ENCODE measurements at places on chromosomes 1 and 21.
A peak's percentile ranks its signal among the peaks of the same experiment; 100 is the strongest.

GRCh38 chr1:242534753-242535152 is 10.3 kb upstream of the PLD5 start:
- no peak for DNase-seq

- no peak for DNase-seq
These were observed 50.1 kb downstream of the COQ8A start for GRCh38 chr1:226990133-226990716.

DNA sequence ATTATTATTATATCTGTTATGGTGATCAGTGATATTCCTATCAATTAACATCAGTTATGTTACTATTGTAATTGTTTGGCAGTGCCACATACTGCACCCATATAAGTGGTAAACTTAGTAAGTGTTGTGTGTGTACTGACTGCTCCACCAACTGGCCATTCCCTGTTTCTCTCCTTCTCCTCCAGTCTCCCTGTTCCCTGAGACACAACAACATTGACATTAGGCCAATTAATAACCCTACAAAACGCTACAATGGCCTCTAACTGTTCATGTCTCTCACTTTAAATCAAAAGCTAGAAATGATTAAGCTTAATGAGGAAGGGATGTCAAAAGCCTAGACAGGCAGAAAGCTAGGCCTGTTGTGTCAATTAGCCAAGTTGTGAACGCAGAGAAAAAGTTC is 6.6 kb upstream of the THRAP3 start:
- no peak for DNase-seq

- no peak for DNase-seq
These were observed at the start of gene RGS7 for GRCh38 chr1:241356519-241357365. Gene RGS7 (minus strand): TSS chr1:241357205.

DNA sequence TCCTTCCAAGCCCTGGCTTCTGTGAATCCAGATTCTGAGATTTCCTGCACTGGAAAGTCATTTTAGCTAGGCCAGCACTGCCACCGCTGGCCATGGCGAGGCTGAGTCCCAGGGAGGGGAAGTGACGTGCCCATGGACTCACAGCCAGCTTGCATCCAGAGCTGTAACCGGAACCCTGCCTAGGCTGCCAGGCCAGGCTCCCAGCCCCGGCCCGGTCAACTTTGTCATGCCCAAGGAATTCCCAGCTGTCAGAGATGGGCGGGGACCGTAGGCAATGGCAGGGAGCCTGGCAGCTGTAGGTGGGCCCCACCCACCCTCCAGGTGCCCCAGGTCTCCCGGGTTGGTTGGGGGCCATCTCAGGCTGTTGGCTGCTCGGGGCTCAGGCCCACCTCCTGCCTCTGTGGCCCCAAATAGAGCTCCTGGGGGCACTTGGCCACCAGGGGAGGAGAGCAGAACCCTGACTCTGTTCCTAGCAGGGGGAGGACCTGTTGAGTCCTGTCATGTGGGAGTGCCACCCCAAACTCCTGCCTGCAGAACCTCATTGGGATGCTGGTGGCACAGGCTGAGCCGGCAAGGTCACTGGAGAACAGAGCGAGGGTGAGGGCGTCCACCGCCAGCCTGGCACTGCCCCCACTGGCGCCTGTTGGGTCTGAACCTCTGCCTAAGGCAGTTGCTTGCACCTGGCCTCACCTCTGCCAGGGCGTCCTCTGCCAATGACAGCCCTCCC is 57.8 kb downstream of the FOXO6 start:
- no peak for DNase-seq

- DNase-seq, result no peak
These were observed 46.1 kb downstream of the MEGF6 start for GRCh38 chr1:3564921-3565831.

DNA sequence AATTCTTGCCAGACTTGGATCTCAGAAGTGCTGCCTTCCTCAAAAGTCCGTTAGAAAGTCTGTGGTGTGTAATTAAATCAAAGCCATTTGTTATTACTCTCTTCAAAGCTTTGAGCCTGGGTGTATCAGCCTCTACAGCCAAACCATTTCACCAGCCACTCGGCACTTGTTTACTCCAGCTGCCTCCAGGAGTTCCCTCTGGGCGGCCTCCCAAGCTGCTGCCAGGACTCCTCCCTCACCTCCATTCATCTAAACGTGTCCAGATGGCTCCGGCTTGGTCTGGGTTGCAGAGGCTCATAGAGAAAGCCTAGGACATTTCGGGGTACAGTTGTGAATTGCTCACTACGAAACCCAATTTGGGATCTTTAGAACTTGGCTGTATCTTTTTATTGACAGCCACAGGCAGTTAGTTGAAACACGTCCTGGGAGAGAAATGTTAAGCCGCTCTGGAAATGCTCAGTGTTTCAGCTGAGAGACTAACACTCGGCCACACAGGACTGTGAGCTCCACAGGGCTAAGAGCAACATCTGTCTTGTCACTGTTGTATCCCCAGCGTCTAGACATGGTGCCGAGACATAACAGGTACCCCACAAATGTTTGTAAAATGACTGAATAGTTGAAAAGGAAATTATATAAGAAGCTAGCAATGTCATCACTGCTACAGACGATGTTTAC is 116.9 kb upstream of the NGF start:
- DNase-seq, result no peak

- no peak for DNase-seq
These were observed 1260.0 kb downstream of the BRINP3 start for GRCh38 chr1:189217646-189218045.

- DNase-seq, result no peak
These were observed 3.0 kb upstream of the A3GALT2 start for GRCh38 chr1:33323663-33324477.

DNA sequence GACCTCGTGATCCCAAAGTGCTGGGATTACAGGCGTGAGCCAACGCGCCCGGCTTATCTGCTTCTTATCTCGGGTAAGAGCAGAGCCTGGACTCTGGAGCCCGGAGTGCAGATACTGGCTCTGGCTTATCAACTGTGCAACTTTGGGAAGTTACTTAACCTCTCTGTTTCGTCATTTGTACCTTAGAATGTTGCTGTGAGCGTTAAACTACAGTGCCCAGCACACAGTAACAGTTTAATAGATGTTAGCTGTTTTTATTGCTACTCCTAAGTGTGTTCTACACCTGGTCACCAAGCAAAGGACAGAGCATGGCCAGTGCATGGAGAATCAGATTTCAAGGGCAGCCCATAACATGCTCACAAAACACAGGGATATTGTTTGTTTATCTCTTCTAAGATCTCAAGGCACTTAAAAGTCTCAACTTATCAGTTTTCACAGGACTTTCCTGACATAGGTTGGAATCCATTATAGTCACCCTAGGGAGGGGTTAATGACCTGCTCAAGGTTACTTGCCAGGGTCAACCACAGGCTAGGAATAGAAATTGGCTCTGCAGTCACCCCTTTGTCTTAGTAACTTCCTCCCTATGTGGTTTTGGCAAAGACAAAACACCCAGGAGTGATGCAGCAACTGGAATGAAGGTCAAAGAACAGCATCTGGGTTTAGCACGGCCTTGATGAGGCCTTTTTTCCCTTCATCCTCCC is 22.5 kb upstream of the SRP9 start:
- no peak for DNase-seq

DNA sequence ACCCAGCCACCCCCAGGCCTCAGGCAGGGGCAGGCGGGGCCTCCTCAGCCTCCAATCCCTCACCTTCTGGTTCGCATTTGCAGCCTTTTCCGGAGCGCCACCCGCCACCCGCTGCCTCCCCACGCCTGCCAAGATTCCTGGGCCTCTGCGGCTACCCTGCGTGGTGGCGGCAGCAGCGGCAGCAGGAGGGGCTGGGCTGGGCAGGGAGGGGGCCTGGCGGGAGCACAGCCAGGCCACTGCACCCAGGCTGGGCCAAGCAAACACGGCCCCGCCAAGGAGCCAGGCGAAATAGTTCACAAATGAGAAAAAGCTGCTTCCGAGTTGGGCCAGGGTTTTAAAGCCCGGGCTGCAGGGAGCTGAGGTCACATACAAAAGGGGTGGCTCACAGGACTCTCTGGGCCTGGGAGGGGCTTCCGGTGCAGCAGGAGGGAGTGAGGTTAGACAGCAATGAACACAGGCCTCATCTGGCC is 9.8 kb downstream of the COL8A2 start:
- DNase-seq, result no peak

DNA sequence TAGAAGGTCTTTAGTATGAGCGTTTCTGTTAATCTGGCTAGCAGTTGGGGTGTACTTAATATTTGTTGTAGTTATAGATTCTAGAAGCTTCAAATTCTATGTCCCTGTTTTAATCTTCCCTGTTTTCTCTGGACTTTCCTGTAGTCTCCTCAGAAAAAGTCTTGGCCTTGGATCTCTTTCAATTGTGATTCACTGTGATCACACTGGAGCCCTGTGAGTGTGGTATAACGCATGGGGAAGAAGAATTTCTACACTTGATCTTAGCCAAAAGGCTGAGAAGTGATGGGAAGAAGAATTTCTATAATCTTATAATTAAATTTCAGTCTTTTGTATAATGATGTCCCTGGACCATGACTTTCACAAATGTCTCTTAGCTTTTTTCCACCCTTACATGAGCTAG is 36.7 kb upstream of the COP1 start:
- DNase-seq, result no peak

- peak; percentile 8 for DNase-seq
These were observed 595 bp downstream of the RNF2 start for GRCh38 chr1:185045814-185046492.

DNA sequence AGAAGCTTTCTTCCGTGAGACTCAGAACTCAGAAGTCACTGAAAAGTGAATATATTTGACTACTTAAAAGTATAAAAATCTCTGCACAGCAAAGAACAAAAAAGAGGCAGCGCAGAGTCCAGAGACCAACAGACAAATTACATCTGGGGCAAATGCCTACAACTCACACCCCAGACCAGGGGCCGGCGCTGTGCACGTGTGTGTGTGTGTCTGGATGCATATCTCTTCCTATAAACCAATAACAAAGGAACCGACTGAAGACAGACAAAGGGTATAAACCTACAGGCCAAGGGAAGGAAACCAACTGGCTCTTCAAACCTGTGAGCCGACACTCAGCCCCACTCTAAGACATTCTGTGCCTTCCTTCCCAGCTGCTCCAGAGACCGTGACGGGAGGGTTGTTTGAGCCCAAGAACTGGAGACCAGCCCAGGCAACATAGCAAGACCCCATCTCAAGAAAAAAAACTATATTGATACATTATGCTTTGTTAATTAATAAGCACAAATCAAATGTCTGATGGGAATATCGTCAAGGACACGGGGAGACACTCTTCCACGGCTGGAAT is 18.8 kb downstream of the WNT9A start:
- no peak for DNase-seq

- no peak for DNase-seq
These were observed 67.1 kb downstream of the KCNH1 start for GRCh38 chr1:211066781-211067384.

DNA sequence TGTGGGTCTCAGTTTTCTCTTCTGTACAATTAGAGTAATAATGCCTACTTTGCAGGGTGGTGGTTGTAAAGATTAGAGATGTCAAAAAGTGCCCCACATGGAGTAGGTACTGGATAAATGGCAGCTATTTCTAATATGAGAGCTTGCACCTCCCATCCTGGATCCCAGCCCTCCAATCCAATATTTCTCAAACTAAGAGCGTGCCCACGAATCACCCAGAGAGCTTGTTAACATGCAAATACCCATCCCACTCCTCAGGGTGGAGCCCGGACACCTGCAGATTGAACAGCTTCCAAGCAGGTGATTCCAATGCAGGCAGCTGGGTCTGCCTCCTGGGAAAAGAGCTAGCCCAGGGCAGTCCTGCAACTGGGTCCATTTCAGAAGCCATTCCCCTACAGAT is 33.0 kb downstream of the LRRN2 start:
- DNase-seq, result no peak

DNA sequence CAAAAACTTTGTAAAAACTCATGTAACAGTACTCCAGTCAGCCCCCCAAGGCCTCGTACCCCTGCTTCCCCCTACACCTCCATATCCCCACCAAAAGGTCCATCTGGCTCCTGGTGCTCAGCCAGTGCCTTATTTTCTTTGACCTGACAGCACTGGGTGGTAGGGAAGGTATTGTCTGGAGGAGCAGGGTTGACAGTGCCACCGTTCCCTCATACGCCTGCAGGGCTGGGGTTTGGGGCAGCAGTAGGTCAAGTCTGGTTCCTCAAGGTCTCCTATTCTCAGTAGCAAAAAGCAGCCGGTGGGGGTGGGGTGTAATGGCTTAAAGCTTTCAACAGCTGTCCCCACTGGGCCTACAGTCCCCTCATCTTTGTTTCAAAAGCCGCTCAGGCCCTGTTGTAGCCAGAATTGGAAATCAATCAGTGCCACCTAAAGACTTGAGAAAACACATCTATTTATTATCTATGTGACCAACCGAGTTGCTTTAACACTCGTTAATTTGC is 25.3 kb upstream of the TTF2 start:
- no peak for DNase-seq

GRCh38 chr1:62076286-62076685 is 118.4 kb upstream of the L1TD1 start:
- no peak for DNase-seq

GRCh38 chr1:59350521-59350920 is 53.6 kb downstream of the FGGY start:
- no peak for DNase-seq

DNA sequence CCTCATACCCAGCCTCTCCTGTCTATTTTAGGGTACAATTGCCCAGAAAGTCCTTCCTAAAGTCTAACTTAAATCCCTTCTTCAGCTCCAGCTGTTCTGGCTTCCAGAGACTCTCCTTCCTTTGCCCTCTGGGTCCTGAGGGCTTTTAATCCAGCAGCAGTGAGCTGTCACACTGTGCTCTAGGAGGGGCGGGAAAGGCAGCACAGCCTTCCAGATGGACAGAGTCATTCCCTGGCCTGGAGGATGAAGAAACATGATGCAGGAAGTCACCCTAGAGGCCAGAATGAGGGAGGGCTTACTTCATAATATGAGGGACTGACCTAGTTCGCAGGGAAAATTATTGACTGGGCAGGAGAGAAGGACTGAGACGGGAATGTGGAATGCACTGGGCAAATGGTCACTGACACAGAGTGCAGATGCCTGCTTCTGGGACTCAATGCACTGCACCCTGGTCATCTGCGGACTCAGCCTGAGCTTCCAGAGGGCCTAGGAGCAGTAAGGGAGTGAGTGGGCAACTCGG is 1.3 kb downstream of the SH2D2A start:
- no peak for DNase-seq

GRCh38 chr1:91608876-91609275 is 108.2 kb downstream of the CDC7 start:
- DNase-seq, result no peak

- no peak for DNase-seq
These were observed 73.2 kb downstream of the BCAR3 start for GRCh38 chr1:93608187-93609109.

- DNase-seq, result no peak
These were observed 2.4 kb downstream of the MCL1 start for GRCh38 chr1:150576794-150577556.

All from T-helper 1 cell (primary cell).